ENCODE measurements at places on chromosomes 4 and X.
A peak's percentile ranks its signal among the peaks of the same experiment; 100 is the strongest.

- no peak overlapping the region for H3K4me3 ChIP-seq
- no peak overlapping the region for H3K27ac ChIP-seq
- H3K4me1 ChIP-seq, result no peaks in the 10 kb centered on the region
- no peak for DNase-seq
Observed at GRCh38 chrX:64265265-64265664, 34.9 kb upstream of the ASB12 start.

DNA sequence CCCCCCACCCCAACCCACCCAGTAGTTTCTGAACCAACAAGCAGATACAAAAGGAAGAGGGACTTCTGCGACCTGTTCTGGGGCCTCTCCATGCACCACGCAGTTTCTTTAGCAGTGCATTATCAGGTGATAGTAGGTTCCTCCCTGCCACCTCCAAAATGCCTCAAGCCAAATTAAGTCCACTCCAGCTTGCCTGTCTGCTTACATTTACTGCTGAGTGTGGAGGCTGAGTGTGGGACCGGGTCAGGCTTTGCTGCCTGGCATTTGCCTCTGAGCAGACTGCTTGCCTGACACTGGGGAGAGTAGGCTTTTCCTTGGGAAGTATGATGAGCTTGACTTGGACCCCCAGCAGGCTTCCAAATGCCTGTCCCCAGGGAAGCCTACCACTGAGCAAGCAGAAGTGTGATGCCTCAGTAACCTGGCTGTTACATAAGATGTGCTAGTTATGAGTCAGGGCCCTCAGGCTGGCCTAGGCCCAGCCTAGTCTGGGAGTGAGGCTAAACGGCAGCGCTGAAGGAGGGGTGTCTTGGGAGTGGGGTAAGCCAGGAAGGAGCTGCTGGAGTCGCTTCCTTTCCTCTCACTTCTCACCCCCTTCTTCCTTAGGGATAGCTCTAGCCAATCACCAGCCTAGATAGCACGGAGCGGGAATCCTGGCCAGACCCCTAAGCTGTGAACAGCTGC, 9.0 kb downstream of the TSC22D3 start:
- H3K4me1 ChIP-seq, result no peaks in the 10 kb centered on the region
- H3K27ac ChIP-seq, result no peak overlapping the region
- no peaks in the 10 kb centered on the region for H3K27me3 ChIP-seq
- DNase-seq, result no peak
- peaks cover 2% of the 10 kb centered on the region for H3K36me3 ChIP-seq

DNA sequence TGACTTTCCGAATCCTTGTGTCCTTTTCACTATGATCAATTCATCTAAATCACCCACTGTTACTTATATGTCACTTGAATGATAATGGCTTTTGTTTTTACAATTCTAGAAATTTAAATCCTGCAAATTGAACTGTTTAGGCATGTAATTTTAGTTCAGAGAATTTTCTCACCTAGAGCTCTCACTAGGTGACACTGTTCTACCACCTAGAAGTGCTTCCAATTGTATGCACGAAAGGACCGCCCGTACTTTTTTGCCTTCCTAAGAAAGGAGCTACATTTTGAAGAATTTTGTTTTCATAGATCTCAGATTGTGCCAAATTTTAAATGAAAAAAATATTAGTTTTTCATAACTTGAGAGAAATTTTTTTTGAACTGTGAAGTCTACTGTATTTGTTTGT, 481.6 kb upstream of the FSTL5 start:
- DNase-seq, result no peak
- no peaks in the 10 kb centered on the region for H3K36me3 ChIP-seq
- H3K27me3 ChIP-seq, result no peaks in the 10 kb centered on the region
- H3K27ac ChIP-seq, result no peak overlapping the region
- H3K4me3 ChIP-seq, result no peak overlapping the region

DNA sequence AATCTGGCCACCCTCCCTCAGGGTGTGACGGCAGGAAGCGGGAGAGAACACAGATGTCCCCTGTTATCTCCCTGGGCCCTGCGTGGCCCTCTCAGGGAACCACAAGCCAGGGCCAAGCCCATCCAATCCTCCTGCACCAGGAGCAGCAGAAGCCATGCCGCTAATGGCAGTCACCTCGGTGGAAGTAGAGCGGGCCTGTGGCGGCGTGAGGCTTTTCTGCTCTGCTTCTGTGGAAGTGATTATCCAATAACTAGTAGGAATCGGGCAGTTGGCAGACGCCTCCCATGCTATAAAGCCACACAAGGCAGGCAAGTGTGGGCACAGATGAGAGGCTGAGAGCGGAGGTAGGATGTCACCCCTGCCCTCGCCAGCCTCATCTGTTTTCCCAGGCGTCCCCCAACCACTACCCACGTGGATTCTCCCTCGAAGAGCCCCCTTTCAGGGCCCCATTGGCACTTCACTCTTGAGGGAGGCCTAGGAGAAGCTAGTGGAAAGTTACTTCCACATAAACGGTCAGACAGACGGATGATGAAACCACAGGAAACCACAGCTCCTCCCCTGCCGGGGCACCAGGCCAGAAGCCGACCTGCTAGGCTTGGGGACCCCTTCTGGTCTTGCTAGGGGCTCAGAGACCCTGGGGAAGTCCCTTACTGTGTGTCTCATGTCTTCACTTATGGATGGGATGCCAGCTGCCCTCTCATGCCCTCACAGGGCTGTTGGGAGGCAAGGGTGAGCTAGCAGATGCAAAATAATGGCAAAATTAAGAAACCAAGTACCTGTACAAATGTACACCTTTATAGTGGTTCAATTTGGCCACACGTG, 18.8 kb upstream of the TMSB4X start:
- H3K27ac ChIP-seq, result peak overlapping the region; percentile 52
- no peaks in the 10 kb centered on the region for H3K36me3 ChIP-seq
- no peaks in the 10 kb centered on the region for H3K27me3 ChIP-seq
- no peaks in the 10 kb centered on the region for H3K4me1 ChIP-seq

- DNase-seq, result no peak
- no peaks in the 10 kb centered on the region for H3K27me3 ChIP-seq
- no peaks in the 10 kb centered on the region for H3K4me1 ChIP-seq
- H3K4me3 ChIP-seq, result no peak overlapping the region
- no peak overlapping the region for H3K27ac ChIP-seq
Observed at GRCh38 chr4:179441596-179441995, 1999.4 kb upstream of the AGA start.

DNA sequence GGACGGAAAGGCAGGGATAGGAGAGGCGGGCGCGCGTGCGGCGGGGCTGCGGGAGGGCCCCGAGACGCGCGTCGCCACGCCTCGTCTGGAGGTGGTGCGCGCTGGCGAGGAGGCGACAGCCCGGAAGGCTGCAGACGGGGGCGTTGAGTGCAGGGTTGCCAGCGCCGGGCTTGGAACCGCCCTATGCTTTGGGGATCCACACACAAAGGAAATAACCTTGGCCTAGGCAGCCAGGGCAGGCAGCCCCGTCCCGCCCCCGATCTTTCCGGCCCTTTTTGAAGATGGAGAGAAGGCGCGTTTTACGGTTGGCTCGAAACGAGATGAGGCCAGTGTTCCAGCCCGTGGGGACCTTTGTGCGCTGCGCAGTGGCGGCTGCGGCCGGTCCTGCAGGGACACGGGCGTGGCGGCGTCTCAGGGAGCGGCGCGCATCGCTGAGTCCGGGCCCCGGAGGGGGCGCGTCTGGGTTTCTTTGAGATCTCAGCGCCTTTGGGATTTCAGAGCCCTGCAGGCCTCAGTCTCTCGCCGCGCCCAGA, 50.8 kb upstream of the TRIM2 start:
- DNase-seq, result no peak
- no peaks in the 10 kb centered on the region for H3K27me3 ChIP-seq
- no peak overlapping the region for H3K27ac ChIP-seq
- peak overlapping the region; percentile 31 for H3K4me3 ChIP-seq
- no peaks in the 10 kb centered on the region for H3K36me3 ChIP-seq

GRCh38 chrX:12360383-12360782, 222.1 kb downstream of the FRMPD4 start:
- DNase-seq, result no peak
- no peaks in the 10 kb centered on the region for H3K4me1 ChIP-seq
- H3K36me3 ChIP-seq, result no peaks in the 10 kb centered on the region
- H3K4me3 ChIP-seq, result no peak overlapping the region
- no peaks in the 10 kb centered on the region for H3K27me3 ChIP-seq

- H3K27me3 ChIP-seq, result no peaks in the 10 kb centered on the region
- H3K4me3 ChIP-seq, result no peak overlapping the region
- H3K36me3 ChIP-seq, result no peaks in the 10 kb centered on the region
Observed at GRCh38 chrX:148872161-148872535, 371.7 kb downstream of the AFF2 start.

GRCh38 chr4:77007358-77008230, 58.0 kb downstream of the SEPTIN11 start:
- no peak overlapping the region for H3K4me3 ChIP-seq
- peak overlapping the region; percentile 12 for H3K27ac ChIP-seq
- no peaks in the 10 kb centered on the region for H3K36me3 ChIP-seq
- peaks cover 6% of the 10 kb centered on the region for H3K4me1 ChIP-seq

GRCh38 chrX:45435481-45435880, 234.8 kb upstream of the DIPK2B start:
- no peaks in the 10 kb centered on the region for H3K4me1 ChIP-seq
- H3K36me3 ChIP-seq, result no peaks in the 10 kb centered on the region
- H3K4me3 ChIP-seq, result no peak overlapping the region
- no peak for DNase-seq
- no peak overlapping the region for H3K27ac ChIP-seq

DNA sequence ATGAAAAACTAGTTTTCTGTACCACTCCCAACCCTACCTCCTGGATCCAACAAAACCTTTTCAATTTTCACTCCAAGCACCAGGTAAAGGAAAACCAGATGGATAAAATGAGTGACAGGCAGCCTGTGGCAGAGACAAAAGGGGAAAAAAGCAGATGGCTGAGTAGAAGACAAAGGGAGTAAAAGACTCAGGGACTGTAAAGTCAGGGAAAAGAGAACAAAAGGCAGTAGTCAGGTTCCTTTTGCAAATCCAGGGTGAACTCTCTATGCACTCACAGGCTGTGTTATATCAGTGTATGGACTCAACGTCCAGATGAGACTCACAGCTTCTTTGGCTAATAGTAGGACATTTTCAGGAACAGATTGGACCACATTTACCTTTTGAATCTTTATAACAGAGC, 54.2 kb downstream of the QRFPR start:
- H3K36me3 ChIP-seq, result no peaks in the 10 kb centered on the region
- DNase-seq, result no peak
- H3K4me1 ChIP-seq, result no peaks in the 10 kb centered on the region
- no peak overlapping the region for H3K4me3 ChIP-seq

DNA sequence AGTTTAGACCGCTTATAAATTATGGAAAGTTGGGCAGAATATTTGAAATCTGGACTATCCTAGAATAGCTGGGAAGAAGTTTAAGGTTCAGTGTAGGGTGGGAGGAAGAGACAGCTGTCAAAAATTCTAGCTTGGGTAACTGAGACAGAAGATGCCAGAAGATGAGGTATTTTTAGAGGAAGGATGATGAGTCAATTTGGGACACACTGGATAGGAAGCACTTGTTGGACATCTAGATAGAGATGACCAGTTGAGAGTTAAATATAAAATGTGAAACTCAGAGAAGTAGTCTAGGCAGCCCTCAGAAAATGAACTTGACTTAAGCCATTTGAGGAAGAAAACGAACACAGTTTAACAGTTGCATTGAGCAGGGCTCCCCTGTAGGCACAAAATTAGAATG, 137.9 kb upstream of the MAP9 start:
- H3K27me3 ChIP-seq, result no peaks in the 10 kb centered on the region
- no peak overlapping the region for H3K27ac ChIP-seq
- H3K36me3 ChIP-seq, result no peaks in the 10 kb centered on the region
- DNase-seq, result no peak
- no peaks in the 10 kb centered on the region for H3K4me1 ChIP-seq
- no peak overlapping the region for H3K4me3 ChIP-seq

GRCh38 chr4:46765465-46765864, 143.6 kb downstream of the COX7B2 start:
- H3K27ac ChIP-seq, result no peak overlapping the region
- H3K4me1 ChIP-seq, result no peaks in the 10 kb centered on the region
- DNase-seq, result no peak
- H3K27me3 ChIP-seq, result no peaks in the 10 kb centered on the region
- H3K36me3 ChIP-seq, result no peaks in the 10 kb centered on the region

DNA sequence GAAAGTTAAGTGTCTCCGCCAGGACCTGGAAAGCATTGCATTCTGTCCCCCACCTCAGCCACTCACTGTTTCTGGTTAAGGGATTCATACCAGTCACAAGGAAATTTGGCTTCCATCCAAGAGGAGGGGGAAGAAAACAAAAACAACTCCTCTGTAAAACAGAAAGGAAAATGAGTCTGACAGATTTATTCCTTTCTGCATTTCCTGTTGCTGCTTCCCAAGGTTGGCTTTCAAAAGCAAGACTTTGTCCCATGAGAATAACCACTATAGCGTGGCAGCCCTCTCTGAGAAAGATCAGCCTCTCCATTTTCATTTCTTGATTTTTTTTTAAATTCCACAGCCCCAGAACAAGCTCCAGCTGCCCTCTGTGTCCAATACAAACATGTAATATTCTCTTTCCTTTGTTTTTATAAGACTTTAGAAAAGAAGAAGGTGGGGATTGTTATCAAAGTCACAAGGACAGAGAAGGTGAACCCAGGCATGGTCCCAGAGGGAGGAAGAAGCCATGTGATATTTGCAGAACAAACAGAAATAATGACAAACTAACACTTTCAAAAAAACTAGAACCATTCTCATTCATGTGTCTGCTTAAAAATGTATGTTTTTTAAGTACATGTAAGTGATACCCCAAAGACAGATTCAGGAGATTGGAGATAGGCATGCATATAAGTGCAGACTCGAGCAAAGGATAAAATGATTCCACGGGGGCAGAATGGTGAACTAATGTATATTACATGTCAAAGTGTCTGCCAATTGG, 90.7 kb upstream of the DCLK2 start:
- H3K27ac ChIP-seq, result no peak overlapping the region
- no peaks in the 10 kb centered on the region for H3K4me1 ChIP-seq
- no peaks in the 10 kb centered on the region for H3K36me3 ChIP-seq
- no peak for DNase-seq
- H3K4me3 ChIP-seq, result no peak overlapping the region

- DNase-seq, result no peak
- H3K36me3 ChIP-seq, result no peaks in the 10 kb centered on the region
Observed at GRCh38 chr4:184028561-184029374, 123.7 kb downstream of the STOX2 start.

- no peaks in the 10 kb centered on the region for H3K27me3 ChIP-seq
- H3K4me1 ChIP-seq, result no peaks in the 10 kb centered on the region
- no peak for DNase-seq
- no peak overlapping the region for H3K4me3 ChIP-seq
- no peaks in the 10 kb centered on the region for H3K36me3 ChIP-seq
Observed at GRCh38 chr4:5192271-5192670, 141.0 kb downstream of the STK32B start.

GRCh38 chrX:119763836-119764387, 5.5 kb downstream of the SOWAHD start:
- H3K27me3 ChIP-seq, result no peaks in the 10 kb centered on the region
- no peak for DNase-seq
- no peak overlapping the region for H3K4me3 ChIP-seq
- no peaks in the 10 kb centered on the region for H3K4me1 ChIP-seq
- no peaks in the 10 kb centered on the region for H3K36me3 ChIP-seq

DNA sequence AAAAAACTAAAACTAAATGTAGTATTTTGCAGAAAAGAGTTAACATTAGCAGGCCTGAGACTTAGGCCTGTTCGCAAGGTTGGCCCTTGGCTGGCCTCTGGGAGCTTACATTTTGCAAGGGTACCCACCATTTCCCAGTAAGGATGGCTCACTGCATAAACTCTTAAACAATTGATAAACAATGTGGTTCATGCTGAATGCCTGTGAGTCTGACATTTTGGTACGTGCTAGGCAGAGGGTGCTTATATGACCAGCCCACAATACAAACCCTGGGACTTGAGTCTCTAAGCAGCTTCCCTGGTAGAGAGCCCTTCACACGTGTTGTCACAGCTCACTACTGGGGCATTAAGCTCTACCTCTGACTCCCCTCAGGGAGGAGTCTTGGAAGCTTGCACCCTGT, 7.4 kb downstream of the PRPS2 start:
- no peaks in the 10 kb centered on the region for H3K36me3 ChIP-seq
- no peaks in the 10 kb centered on the region for H3K4me1 ChIP-seq
- DNase-seq, result no peak
- no peaks in the 10 kb centered on the region for H3K27me3 ChIP-seq
- H3K27ac ChIP-seq, result no peak overlapping the region

Measured in right lobe of liver (tissue), 6 donors.